Activated naive CD4-positive, alpha-beta T cell (primary cell): ENCODE measurements at places on chromosomes 5 and 9.

- DNase-seq = no peak
Observed at GRCh38 chr5:178545176-178545575, 45.0 kb downstream of the COL23A1 start.

DNA sequence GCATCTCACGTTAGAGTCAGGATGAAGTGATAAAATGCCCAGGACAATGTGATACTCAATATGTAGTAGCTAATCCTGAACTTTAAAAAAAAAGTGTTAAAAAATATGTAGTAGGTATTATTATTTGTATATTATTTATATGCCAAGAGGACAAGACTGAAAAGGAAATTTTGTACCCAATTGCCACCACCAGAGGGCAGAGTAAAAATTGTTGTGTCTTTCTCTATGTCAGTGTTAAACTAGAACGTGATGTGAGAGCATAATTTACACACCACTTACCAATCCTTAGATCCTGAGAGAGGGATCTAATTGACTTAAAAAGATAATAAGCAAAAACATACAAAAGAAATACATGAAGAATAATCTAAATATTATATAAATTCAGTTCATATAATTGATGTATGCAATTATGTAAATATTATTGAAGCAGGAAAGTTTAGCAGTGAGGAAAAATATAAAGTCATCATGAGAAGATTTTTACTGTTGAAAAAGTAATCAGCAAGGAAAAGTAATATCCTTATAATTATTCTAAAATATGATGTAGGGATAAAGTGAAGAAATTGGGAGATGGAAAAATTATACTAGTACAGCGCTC, 288.9 kb downstream of the RAB3C start:
- DNase-seq = no peak

DNA sequence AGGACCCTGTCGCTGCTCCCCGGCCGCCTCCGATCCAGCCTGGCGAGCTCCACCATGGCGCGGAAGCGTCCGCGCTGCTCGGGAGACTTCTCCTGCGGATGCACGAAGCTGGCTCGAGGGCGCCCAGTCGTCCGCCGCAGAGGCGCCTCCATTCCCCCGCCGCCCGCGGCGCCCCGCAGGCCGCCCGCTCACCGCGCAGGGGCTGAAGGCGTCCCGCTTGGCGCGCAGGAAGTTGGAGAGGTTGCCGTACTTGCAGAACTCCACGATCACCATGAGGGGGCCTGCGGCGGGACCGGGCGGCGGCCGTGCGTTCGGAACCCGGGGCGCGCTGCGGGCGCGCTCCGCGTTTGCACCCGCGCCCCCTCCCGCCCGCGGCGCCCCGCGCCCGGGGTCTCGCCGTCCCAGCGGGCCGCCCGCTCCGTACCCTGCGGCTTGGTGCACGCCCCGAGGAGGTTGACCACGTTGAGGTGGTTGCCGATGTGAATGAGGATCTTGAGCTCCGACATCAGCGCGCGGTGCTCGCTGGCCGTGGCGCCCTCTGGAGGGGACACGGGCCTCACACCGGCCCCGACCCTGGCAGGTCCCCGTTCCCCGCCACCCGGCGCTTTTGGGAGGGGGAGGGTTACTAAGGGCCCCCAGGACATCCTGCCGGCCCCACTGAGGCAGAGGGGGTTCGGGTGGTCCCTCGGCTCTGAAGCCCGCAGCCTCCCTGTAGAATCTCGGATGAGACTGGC, 27.7 kb upstream of the SCGB3A1 start:
- peak; percentile 12 for DNase-seq

DNA sequence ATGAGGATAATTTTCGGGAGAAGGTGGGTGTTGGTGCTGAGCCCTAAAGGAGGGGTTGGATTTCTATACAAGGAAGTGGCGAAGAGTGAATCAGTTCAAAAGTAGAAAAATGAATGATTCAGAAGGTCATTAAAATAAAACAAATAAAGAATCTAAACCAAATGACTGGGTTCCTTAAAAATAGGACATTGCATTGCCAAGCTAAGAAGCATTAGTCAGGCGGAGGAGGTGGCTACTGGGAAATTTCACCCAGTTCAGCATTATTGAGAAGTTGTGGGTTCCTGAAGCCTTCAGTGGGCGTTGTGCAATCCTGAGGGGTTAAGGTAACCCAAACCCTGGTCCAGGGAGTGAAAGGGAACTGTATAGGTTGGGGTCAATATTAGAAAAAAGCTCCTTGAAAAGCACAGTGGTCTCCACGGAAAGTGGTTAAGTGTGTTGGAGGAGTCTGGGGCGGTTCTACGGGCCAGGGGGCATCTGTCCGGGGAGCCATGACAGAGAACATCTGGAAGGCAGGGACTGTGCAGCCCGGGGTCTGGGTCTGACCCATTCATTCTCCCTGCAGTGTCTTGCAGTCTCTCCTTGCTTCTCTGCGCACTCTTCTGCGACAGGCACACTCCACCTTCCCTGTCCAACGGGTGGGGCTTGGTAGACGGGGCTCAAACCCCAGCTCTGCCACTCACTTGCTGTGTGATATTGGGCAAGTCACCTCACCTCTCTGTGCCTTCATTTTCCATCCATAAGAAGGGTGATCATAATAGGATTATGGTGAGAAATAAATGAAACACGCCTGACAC, 27.6 kb upstream of the DUSP1 start:
- DNase-seq = no peak

- DNase-seq = no peak
Observed at GRCh38 chr5:16178745-16179372, 732 bp downstream of the MARCHF11 start.

GRCh38 chr5:157362982-157363381, 97.0 kb upstream of the NIPAL4 start:
- DNase-seq = no peak

- no peak for DNase-seq
Observed at GRCh38 chr9:99093492-99093791, 11.5 kb upstream of the TGFBR1 start.

DNA sequence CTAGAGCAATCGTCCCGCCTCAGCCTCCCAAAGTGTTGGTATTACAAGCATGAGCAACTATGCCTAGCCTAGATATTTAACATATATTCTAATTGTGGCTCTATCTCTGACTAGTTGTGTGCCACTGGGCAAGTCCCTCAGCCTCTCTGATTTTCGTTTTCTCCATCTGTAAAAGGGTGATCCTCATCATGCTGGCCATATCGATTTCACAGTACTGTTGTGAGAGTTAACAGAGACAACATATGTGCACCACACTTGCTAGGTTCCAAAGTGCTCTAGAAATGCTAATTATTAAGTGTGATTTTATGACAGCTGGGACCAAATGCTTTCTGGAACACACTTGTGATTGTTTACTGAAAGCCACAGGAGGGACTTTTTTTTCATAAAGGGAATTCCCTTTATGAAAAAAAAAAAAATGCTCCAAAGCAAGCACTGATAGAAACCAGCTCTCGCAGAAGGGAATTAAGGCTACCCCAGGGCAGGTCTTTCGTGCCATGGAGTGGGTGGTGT, 78.5 kb upstream of the EPB41L4B start:
- DNase-seq = no peak

GRCh38 chr9:92058723-92059444, 56.3 kb downstream of the SPTLC1 start:
- no peak for DNase-seq

GRCh38 chr5:54049963-54050362, 260.4 kb downstream of the ARL15 start:
- DNase-seq = no peak
